ENCODE measurements at places on chromosomes 16 and 17. TPM values are rescaled to one million over a fixed set of nuclear protein-coding genes. Genes with fewer than 3 reads are reported as not detected.

Gene KRT12
- not detected for total RNA-seq

Gene TP53TG3D
- not detected for total RNA-seq

Gene ACD
- total RNA-seq: 41.8 TPM

Gene KRTAP4-3
- total RNA-seq: not detected

Gene TBX4
- total RNA-seq: not detected

Gene CHD9NB
- 0.27 TPM for total RNA-seq

Gene SLC9A5
- 2.0 TPM for total RNA-seq

- no peaks in the 10 kb centered on the region for H3K27me3 ChIP-seq
- peak overlapping the region; percentile 54 for H3K27ac ChIP-seq
- H3K4me1 ChIP-seq: peaks cover 71% of the 10 kb centered on the region
- H3K4me3 ChIP-seq: no peak overlapping the region
- H3K36me3 ChIP-seq: no peaks in the 10 kb centered on the region
Observed at GRCh38 chr16:57540387-57540786, 2.1 kb upstream of the ADGRG5 start.

DNA sequence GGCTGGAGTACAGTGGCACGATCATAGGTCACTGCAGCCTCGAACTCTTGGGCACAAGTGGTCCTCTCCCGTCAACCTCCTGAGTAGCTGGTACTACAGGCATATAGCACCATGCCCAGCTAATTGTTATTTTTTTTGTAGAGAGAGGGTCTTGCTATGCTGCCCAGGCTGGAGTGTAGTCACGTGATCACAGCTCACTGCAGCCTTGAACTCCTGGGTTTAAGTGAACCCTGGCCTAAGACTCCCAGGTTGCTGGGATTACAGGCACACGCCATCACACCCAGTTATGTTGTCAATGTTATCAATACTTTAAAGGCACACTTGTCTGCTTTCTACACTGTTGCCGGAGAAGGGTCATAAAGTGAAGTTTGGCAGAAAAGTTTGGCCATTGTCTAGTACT, 22.0 kb upstream of the LASP1NB start:
- DNase-seq: no peak
- H3K36me3 ChIP-seq: peaks cover 50% of the 10 kb centered on the region
- no peaks in the 10 kb centered on the region for H3K27me3 ChIP-seq

DNA sequence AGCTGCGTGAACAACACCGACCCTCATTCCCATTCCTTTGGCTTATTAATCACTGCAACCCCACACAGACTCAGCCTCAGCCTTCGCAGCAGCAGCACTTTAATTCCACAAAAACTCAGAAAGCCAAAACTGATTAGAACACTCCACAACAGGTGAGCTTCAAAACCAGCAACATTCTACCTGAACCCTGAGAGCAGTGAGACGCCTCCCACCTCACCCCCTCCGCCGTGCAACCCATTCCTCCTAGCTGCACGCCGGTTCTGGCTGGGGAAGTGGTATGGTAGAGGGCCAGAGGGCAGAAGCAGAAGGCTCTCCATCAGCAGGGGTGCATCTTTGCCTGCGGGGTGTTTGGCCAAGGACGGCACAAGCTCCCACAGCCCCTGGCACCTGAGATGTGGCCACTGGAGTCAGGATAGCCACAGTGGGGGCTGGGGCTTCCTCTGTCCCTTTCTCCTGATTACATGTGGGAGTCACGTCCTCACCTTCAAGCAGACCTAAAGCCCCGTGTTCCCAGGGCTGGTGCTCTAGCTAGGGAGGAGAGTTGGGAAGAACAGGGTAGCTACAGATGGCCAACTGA, 1.6 kb downstream of the BORCS6 start:
- no peaks in the 10 kb centered on the region for H3K36me3 ChIP-seq
- no peak overlapping the region for H3K27ac ChIP-seq
- no peaks in the 10 kb centered on the region for H3K27me3 ChIP-seq
- peak; percentile 22 for DNase-seq
- no peak overlapping the region for H3K4me3 ChIP-seq

- H3K4me1 ChIP-seq: peaks cover 17% of the 10 kb centered on the region
- H3K4me3 ChIP-seq: no peak overlapping the region
- no peaks in the 10 kb centered on the region for H3K36me3 ChIP-seq
- H3K27ac ChIP-seq: no peak overlapping the region
- DNase-seq: no peak
Observed at GRCh38 chr16:67458121-67458641, 22.8 kb downstream of the ATP6V0D1 start.

DNA sequence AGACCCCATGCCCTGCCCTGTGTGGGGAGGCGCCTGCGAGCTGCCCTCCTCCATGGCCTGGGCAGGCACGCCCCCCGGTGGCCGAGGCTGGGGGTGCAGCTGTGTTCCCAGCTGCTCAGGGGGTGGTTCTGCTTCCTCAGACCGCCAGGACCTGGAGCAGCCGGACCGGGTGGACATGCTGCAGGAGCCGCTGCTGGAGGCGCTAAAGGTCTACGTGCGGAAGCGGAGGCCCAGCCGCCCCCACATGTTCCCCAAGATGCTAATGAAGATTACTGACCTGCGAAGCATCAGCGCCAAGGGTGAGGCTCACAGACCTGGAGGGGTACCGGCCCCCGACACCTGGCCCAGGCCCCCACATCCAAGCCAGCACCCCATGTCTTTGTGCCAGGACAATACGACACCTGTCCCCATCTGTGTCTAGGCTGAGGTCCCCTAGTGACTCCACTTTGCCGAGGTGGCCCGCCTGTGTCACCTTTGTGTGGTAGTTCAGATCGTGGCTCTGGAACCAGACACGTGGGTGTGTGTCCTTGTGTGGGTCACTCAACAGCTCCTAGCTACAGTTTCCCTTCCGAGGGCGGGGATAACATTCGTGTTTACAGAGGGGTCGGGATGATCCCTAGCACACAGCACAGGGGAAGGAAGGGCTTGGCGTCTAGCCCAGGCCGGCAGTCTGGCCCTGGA, 9.3 kb downstream of the GJD3 start:
- no peak overlapping the region for H3K4me3 ChIP-seq
- peaks cover 31% of the 10 kb centered on the region for H3K4me1 ChIP-seq
- DNase-seq: peak; percentile 72

- DNase-seq: peak; percentile 27
- H3K36me3 ChIP-seq: peaks cover 12% of the 10 kb centered on the region
- H3K27ac ChIP-seq: peak overlapping the region; percentile 82
- H3K4me1 ChIP-seq: peaks cover 50% of the 10 kb centered on the region
Observed at GRCh38 chr17:35160354-35161201, 13.0 kb downstream of the UNC45B start.

- peaks cover 27% of the 10 kb centered on the region for H3K4me1 ChIP-seq
- H3K4me3 ChIP-seq: no peak overlapping the region
- peaks cover 2% of the 10 kb centered on the region for H3K36me3 ChIP-seq
- DNase-seq: no peak
- H3K27me3 ChIP-seq: no peaks in the 10 kb centered on the region
- no peak overlapping the region for H3K27ac ChIP-seq
Observed at GRCh38 chr17:60383379-60383778, 8.6 kb downstream of the USP32 start.

DNA sequence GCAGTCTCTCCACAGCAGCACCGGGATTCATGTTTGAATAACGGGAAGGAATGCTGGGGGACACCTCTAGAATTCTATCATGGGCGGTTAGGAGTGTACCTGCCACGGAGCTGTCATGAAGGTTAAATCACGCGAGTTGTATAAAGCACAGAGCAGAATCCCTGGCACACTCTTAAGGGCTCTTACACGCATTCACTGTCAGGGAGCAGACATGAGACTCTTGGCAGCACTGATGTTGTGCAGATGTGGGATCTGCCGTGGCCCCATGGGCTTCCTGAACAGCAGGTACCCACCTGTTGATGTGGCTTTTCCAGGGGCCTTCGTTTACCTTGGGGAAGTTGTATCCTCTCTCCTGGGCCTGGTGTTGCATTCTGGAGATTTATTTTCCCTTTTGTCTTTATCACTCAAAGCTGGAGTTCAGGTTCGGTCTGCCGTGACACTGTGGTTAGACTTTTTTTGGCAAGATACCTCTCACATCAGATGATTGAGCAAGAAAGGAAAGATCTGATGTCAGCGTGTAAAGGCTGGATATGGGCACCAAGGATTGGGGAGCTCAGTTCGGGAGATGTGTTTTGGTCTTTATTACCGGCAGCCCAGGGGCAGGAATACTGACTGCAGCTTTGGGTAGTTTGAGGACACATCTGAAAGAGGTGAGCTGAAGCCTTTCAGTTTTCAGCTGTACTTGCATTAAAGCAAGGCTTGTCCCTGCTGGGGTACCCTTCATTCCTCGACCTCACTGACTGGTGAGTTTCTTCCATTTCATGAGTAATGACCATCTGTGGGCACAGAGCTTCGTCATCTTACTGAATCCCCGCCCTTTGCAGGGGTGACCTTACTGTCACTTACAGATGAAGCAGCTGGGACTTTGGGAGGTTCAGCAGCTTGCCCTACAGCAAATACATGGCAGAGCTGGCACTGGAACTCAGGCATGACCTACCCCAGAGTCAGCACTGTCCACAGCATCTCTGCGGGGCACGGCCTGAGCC, 19.3 kb downstream of the KNOP1 start:
- peak overlapping the region; percentile 39 for H3K27ac ChIP-seq
- H3K36me3 ChIP-seq: peaks cover 61% of the 10 kb centered on the region
- H3K27me3 ChIP-seq: no peaks in the 10 kb centered on the region
- H3K4me1 ChIP-seq: peaks cover 39% of the 10 kb centered on the region

- H3K27ac ChIP-seq: no peak overlapping the region
- no peak for DNase-seq
- peaks cover 5% of the 10 kb centered on the region for H3K27me3 ChIP-seq
- H3K4me3 ChIP-seq: no peak overlapping the region
- H3K36me3 ChIP-seq: peaks cover 8% of the 10 kb centered on the region
Observed at GRCh38 chr16:50263060-50263909, 3.1 kb upstream of the ADCY7 start.

DNA sequence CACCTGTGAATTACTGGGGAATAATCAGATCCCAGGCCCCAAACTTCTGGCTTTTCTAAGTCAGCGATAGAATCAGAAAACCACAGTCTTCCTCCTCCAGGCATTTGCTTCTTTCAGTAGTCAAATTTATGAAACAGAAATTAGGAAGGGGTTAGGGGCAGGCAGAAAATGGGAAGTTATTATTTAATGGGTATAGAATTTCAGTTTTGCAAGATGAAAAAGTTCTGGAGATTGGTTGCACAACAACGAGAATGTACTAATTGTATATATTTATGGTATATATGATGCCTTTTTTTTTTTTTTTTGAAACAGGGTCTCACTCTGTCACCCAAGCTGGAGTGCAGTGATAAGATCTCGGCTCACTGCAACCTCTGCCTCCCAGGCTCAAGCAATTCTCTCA, 23.5 kb downstream of the ORC6 start:
- H3K36me3 ChIP-seq: no peaks in the 10 kb centered on the region
- H3K4me1 ChIP-seq: no peaks in the 10 kb centered on the region
- H3K4me3 ChIP-seq: no peak overlapping the region
- H3K27me3 ChIP-seq: no peaks in the 10 kb centered on the region
- DNase-seq: no peak

DNA sequence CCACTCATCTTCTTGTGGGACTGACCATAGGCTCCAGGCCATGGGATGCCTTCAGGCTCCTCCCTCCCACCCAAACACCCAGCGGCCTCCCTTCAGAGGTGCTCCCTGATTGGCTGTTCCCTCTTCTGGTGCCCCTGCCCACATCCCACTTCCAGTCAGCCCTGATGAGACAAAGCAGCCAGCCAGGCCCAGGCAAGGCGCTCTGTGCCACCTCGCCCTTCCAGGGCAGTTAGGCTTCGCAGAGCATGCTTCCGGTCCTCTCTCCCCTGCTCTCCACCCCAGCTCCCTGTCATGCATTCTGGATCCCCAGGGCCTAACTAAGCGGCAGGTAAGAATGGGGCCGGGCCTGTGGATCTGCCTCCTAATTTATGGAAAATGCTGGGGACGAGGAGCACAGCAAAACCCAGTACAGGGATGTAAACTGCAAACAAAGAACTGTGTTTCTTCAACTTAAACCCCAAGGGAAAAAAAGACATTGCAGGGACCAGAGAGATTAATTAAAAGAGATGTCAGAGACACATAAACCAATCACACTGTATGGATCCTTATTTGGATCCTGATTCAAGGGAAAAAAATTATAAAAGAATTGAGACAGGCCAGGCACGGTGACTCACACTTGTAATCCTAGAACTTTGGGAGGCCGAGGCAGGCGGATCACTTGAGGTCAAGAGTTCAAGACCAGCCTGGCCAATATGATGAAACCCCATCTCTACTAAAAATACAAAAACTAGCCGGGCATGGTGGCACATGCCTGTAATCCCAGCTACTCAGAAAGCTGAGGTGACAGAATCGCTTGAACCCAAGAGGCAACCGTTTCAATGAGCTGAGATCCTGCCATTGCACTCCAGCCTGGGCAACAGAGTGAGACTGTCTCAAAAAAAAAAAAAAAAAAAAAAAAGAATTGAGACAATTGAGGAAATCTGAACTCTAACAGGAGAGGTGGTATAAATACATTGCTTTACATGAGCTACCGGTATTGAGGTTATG, 26.0 kb downstream of the ZDHHC7 start:
- no peak overlapping the region for H3K27ac ChIP-seq
- peaks cover 30% of the 10 kb centered on the region for H3K36me3 ChIP-seq
- H3K4me3 ChIP-seq: no peak overlapping the region
- no peak for DNase-seq

DNA sequence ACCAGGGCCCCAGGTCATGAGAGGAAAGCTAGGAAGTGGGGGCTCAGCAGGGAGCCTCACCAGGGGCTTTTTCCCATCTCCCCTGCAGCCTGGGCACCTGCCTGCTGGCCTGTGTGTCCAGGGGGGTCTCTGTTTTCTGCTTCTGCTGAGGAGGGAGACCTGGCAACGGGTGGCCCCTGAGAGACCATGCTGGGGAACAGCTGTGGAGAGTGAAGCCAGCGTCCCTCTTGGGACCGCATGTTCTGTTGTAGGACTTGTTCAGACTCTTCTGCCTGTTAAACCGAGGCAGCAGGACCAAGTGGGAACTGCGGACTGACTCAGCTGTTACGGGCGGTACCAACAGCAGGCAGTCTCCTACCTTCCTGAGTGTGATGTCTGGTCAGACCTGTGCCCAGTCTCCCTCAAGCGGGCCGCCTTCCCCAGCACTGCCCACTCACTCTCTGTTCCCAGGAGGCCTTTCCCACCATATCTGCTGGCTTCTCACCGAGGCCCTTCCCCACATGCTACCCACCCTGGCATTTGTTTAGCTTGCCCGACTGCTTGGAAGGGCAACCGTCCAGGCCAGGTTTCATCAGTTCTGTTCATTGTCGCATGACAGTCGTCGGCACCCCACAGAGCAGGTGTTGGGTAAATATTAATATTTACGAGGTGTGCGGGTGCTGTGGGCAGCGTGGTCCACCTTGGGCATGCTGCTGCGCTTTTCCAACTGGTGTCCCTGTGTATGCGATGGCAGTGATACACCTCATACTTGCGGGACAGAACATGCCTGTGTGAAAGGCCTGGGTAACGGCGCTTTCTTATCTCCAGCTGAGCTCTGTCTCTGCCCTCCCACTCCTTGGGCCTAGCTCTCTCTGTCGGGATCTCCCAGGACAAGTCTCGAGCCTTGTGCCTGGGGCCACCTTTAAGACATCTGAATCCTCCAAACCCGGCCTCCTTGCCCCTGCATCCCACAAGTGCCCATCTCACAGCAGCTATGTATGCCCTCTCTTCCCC, 69.4 kb downstream of the MPRIP start:
- H3K4me1 ChIP-seq: peaks cover 63% of the 10 kb centered on the region
- no peaks in the 10 kb centered on the region for H3K27me3 ChIP-seq
- no peak overlapping the region for H3K27ac ChIP-seq
- DNase-seq: no peak
- H3K36me3 ChIP-seq: no peaks in the 10 kb centered on the region

GRCh38 chr17:80998748-80999535, 7.3 kb downstream of the CHMP6 start:
- H3K27ac ChIP-seq: no peak overlapping the region
- no peak overlapping the region for H3K4me3 ChIP-seq
- H3K27me3 ChIP-seq: peaks cover 17% of the 10 kb centered on the region
